ENCODE measurements at places on chromosomes 6 and 20.

GRCh38 chr6:169079650-169080049 lies 174.0 kb downstream of the THBS2 start:
- no peak for DNase-seq

- DNase-seq, result no peak
Observed at GRCh38 chr20:52049001-52049731, 142.4 kb downstream of the ZFP64 start.

DNA sequence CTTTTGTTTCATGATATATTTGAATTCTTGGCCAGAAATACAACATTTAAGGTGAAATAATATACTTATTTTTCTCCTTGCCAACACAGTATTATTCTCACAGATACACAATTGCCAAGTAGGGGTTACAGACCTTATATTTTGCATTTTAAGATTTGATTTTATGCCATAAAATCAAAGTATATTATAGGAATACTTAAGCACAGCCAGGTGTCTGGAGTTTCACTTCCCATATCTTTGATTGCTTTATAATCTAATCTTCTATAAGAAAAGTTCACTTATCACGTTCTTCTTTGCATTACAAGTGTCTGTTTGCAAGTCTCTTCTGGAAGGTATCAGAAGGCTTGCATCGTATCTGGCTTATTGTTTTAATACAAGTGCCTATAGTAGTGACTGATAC lies 327.7 kb upstream of the MANEA start:
- no peak for DNase-seq

GRCh38 chr20:2221921-2222320 lies 73.9 kb upstream of the TGM3 start:
- no peak for DNase-seq

GRCh38 chr6:138346302-138347195 lies 31.2 kb upstream of the SMIM28 start:
- DNase-seq, result no peak
